ENCODE measurements at places on chromosomes 3 and 15.
A peak's percentile ranks its signal among the peaks of the same experiment; 100 is the strongest.

DNA sequence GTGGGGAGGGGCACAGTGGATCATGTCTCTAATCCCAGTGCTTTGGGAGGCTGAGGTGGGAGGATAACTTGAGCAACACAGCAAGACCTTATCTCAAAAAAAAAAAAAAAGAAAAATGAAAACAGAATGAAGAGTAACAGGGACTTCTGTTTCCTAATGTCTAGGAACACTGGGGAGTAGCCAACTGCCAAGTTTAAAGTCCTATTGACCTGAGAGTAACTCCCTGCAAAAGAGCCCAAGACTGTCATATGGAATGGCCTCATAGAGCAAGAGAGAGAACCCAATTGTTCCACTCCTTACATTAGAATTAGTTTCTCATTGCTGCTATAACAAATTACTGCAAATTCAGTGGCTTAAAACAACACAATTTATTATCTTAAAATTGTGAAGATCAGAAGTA, 881.4 kb upstream of the ROBO1 start:
- DNase-seq: no peak

DNA sequence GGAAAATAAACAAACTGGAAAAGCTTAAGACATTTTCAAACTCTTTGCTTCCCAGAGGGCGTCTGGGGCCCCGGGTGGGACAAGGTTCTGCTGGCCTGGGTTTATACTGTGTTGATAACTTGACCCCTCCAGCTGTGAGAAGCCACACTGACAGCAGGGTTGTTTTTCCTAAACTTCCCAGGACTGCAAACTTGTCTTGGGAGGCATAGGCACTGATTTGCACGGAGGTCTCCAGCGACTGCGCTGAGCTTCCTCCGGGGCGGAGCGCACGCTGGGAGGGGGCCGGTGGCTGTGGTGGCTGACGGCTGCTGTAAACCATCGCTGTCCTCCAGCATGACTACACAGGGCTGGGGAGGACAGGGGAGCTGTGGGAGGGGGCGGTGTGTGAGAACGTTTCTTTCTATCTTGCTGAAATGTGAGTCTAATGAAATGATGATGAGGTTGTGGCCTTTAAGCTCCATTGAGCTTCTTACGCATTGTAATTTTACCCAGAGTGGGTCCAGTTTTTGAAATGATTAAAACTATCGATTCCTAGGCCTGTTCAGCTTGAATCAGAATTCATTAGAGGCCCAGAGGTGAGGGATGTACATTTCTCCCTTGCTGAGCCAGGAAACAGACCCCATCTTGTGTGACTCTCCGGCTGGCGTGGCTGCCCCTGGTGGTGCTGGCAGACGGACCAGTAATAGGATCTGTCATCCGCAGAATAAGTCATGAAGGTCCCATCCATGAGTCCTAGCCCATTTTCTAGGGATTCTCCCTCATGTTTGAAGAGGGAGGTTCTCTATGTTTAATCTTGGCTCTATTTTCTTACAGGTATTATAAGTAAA, 40.5 kb upstream of the VPS8 start:
- no peak for DNase-seq

DNA sequence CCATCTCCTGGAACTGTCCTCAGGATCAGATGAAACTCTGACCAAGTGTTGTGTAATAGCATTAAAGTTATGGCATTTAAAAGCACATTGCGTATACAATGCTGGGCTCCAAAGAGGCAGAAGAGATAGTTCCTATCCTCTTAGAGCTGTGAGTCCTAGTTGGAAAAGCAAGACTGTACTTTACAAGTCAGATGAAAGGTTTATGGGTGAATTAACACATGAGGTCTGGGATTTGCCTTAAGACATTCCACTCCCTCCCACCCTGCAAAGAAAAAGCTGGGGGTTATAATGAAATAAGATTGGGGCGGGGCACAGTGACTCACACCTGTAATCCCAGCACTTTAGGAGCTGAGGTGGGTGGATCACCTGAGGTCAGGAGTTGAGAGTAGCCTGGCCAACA, 35.6 kb downstream of the SNAPC5 start:
- no peak for DNase-seq

- no peak for DNase-seq
Observed at GRCh38 chr3:172044833-172045585, 5.6 kb downstream of the FNDC3B start.

- no peak for DNase-seq
Observed at GRCh38 chr3:171666516-171666915, 143.8 kb downstream of the PLD1 start.

GRCh38 chr3:143358793-143359491, 239.4 kb downstream of the CHST2 start:
- no peak for DNase-seq

- no peak for DNase-seq
Observed at GRCh38 chr3:55658270-55658669, 171.2 kb upstream of the WNT5A start.

DNA sequence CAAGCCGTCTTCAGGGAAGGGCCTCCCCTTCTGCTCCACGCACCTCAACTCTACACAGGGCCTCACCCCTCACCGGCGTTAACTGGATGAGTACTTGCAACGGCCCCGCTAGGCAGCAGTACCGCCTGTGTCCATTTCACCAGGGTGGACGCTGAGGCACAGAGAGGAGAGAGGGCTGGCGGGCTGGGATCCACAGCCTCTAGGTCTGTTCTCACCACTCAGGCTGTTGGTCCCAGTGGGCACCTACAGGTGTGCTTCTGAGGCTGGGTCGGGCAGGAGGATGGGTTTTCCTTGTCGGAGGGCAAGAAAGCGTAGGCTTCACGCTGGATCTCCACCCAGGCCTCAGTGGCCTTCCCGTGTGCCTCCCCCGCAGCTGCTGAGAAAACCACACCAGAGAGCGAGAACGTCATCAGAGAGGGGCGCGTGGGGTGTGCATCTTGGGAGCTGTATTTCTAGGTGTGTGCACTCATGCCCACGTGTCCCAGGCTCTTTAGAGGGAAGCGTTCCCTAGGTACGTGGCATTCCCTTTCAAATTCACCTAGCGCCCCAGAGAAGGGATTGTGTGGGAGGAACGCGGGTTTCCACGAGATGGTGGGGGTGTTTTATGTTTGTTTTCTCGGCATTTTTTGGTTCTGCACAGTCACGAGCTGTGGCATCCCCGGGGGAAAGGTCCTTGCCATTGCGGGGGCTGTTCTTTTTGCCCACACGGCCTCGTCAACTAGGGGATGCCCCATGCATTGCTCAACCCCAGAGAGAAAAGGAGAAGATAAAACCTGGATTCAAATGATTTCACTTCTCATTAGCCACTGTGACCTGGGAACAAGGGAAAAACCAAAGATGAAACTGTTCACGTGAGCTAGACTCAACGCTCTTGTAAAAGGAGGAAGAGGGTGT, 67.7 kb downstream of the MGLL start:
- DNase-seq: peak; percentile 17

GRCh38 chr3:94225148-94225865, 162.4 kb downstream of the NSUN3 start:
- DNase-seq: no peak

GRCh38 chr3:194715022-194715800, 29.5 kb downstream of the FAM43A start:
- DNase-seq: no peak

Measured in stimulated activated CD4-positive, alpha-beta T cell treated with anti-CD3 and anti-CD28 coated beads, Interleukin-1b, Interleukin-23, amount 100 ng/mL, for 1 hour (primary cell).